Bronchial epithelial cell (primary cell): ENCODE measurements at places on chromosomes 13 and 19. TPM values are rescaled to one million over a fixed set of nuclear protein-coding genes. Genes with fewer than 3 reads are reported as not detected.

DNA sequence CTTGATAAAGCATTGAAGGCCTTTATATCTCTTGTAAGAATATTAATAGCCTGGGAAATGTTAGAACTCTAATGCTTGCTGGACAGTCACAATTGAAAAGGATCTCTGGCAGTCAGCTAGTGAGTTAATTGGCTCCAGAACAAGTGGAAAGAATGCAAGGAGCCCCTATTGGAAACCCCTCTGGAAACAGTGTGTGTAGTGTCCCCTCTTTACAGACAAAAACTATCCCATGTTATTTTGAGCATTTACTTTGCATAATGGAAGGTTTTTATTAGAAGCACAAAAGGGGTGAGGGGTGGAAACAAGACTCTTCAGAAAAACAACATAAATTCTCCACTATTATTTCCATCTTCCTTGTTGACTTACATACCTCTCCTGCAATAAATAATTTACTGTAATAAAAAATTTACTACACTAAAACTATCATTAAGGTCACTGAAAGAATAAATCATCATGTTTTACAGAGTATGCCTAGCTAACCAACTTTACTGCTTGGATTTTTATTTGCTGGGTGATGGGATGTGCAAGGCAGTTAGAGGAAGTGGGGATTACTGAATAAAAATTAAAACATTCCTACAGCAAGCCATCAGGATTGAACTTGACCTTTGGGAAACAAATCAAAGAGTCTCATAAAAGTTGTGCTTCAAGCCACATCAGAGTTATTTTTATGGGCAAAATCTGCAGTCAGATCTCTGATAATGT is 610.4 kb downstream of the TBC1D4 start:
- no peak for DNase-seq

- DNase-seq = no peak
Measured at GRCh38 chr19:48354332-48354992, 9.3 kb downstream of the TMEM143 start.

DNA sequence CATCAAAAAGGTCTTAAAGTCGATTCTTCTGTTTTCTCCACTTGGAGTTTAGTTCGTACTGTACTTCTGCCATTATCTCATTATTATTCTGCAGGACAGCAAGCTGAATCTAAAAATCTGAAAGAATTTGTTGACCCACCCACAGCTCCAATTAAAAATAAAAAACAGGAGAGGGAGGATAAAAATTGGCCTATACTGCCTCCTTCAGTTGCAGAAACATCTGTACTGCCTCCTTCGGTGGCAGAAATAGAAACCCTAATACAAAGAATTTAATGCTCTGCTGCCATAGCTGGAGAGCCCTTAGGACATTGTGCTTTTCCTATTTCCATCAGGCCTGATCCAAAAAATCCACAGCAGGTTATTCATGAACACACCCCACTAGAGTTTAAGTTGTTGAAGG is 9.8 kb downstream of the ZNF350 start:
- no peak for DNase-seq

DNA sequence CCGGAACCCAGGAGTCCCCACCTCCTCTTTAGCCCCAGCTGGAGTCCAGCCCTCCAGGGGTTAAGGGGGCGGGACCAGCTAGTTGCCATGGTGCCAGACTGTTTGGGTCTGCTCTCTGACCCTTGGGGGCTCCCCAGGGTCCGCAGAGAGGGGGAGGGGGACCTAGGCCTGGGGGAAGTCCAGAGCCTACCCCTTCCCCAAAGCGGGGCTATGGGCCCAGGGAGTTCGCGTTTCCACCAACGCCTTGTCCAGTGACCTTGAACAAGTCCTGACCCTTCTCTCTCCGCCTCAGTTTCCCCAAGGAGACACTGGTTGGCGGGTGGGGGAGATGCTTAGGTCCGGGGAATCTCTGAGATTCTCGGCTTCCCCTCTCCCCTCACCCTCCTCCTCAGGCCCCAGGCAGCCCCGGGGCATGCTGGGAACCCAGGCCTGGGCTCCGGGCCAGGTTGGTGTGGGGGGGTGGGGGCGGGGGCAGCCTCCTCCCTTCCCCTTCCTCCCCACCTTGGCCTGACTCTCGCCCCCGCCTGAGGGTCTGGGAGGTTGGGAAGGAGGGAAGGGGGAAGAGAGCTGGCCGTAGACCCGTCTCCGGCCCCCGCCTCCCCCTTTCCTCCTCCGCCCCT is 2.6 kb upstream of the SPACA6 start:
- no peak for DNase-seq

DNA sequence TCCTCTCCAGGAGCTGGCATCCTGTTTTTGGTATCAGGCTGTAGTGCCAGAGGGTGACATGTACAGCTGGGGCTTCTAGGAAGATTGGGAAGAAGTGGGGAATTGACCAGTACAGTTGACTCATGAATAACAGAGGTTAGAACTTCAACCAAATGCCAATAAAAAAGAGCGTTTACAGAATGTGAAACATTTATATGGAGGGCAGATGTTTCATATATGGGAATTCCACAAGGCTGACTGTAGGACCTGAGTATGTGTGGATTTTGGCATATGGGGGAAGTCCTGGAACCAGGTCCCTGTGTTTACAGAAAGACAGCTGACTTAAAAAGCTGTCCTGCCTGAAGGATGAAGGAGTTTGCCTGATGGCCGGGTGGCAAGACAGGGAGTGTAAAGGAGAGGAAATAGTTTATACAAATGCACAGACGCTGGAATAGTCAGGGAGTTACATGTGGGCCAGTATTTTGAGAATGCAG is 5.2 kb downstream of the CHAMP1 start:
- no peak for DNase-seq

GRCh38 chr19:31553846-31554215 is 204.6 kb upstream of the TSHZ3 start:
- no peak for DNase-seq

DNA sequence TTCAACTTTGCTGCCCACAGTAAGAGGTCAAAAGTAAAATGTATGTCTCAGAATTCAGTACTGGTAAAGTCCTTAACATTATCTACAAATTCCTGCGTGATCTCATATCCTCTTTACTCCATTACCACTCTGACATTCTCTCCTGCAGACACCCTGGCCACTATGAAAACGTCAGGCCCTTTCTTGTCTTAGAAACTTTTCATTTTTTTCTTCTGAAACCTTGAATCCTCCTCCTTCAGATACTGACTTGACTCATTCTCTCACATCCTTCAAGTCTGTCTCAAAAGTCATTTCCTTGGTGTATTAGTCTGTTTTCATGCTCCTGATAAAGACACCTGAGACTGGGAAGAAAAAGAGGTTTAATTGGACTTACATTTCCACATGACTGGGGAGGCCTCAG is 262.3 kb downstream of the POU4F1 start:
- DNase-seq = no peak

DNA sequence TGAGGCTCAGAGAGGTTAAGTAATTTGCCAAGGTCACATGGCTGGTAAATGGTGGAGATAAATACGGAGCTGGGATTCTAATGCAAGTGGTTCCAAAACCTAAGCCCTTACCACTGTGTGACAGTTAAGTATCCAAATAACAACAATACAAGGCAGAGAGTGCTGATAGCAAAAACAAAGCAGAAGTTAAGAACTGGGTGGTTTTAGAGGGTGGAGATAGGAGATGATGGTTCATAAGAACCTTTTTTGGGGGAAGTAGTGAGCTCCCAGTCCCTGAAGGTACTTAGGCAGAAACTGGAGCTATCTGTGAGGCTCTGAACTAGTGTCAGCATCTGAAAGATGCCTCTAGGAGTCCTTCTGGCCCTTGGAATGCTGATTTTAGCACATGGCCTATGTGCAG is 56.2 kb upstream of the UBE2L5 start:
- DNase-seq = no peak

DNA sequence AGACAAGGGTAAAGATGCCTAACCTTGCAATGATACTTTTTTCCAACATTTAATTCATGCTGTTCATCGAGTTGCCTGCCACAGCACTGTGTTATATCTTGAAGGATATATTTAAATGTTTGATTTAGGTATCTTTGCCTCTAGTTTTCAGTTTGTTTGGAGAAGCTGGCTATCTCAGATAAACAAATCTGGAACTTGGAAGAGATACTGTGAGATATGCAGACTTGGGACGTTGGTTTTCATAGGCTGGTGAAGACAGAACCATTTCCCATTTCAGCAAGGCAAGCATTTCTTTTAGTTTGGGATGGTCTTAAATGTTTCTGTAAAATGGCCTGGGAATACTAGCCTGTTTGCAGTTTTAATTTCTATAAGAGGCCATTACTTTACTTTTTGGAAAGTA is 3.3 kb downstream of the RNASEH2B start:
- DNase-seq = no peak

DNA sequence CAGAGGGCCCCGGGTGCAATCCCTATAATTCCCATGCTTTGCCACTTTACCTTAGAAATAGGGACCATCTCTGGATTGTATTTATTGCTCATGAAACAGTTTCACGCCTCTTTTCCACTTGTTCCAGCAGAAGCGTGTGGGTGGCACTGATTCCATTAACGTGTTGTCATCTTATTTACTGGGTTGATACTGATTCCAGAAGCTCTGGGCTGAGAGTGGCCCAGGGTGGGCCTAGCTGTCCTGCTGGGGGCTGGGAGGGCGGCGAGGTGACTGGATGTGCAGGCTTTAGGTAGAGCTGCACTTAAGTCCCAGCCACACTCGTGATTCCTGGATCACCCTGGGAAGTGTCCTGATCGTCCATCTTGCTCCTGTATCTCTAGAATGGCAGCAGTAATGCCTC is 155.0 kb downstream of the TEX29 start:
- DNase-seq = no peak

DNA sequence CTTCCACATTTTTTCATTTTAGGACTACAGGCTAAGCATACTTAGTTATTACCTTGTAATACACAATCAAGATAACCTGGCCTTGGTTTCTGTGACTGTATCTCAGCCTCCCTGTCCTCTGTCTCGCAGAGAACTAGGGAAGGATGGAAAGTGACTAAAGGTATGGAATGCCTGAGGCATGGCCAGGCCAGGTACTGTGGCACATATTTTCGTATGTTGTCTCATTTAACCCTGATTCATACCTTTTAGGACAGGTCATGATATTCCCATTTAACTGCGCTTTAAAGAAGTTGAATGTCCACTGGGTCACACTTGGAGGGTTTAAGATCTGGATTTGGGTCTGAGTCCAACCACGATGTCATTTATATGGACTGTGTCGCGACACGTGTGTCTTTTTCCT is 322.6 kb downstream of the SHISA2 start:
- DNase-seq = no peak

GRCh38 chr13:50078895-50079654 is 63.8 kb downstream of the KCNRG start:
- peak; percentile 17 for DNase-seq

MAST1 gene
- 0.26 and 0.38 TPM in 2 replicates for total RNA-seq

METTL21C gene
- total RNA-seq = not detected in 2 replicates

CBY2 gene
- total RNA-seq = not detected in 2 replicates

BST2 gene
- total RNA-seq = 2.2 and 8.7 TPM in 2 replicates

TMEM150B gene
- not detected in 2 replicates for total RNA-seq
